ENCODE measurements at places on chromosomes 6 and 20.

- DNase-seq = no peak
Observed at GRCh38 chr6:75368151-75368779, 83.7 kb upstream of the TMEM30A start.

- no peak for DNase-seq
Observed at GRCh38 chr6:134503585-134504281, 185.8 kb upstream of the SGK1 start.

- DNase-seq = no peak
Observed at GRCh38 chr6:132400555-132400882, 756 bp downstream of the MOXD1 start.

GRCh38 chr6:42222448-42222847, 4.8 kb upstream of the MRPS10 start:
- no peak for DNase-seq

GRCh38 chr6:1163501-1163900, 148.4 kb upstream of the FOXQ1 start:
- DNase-seq = no peak

GRCh38 chr6:149234051-149234962, 83.2 kb upstream of the TAB2 start:
- DNase-seq = peak; percentile 58

DNA sequence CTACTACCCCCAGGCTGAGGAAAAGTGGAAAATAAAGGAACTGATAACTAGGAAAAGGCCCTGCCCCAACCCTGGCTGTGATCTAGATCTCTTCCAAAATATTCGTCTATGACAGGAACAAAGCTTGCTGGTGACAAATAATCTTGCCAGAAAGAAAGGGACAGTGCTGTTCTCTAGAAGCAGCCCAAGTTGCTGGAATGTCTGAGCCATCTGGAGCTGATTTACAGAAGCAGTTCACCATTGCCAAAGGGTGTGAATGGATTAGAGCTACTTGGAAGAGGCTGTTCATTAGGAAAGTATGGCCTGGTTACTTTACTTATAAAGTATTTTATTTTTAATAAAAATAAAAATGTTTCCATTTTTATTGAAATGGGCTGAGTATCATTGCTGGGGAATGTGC, 146.3 kb downstream of the EPM2A start:
- no peak for DNase-seq

- no peak for DNase-seq
Observed at GRCh38 chr6:108145639-108146038, 20.2 kb upstream of the NR2E1 start.

- no peak for DNase-seq
Observed at GRCh38 chr20:52924411-52925271, 47.5 kb upstream of the TSHZ2 start.

DNA sequence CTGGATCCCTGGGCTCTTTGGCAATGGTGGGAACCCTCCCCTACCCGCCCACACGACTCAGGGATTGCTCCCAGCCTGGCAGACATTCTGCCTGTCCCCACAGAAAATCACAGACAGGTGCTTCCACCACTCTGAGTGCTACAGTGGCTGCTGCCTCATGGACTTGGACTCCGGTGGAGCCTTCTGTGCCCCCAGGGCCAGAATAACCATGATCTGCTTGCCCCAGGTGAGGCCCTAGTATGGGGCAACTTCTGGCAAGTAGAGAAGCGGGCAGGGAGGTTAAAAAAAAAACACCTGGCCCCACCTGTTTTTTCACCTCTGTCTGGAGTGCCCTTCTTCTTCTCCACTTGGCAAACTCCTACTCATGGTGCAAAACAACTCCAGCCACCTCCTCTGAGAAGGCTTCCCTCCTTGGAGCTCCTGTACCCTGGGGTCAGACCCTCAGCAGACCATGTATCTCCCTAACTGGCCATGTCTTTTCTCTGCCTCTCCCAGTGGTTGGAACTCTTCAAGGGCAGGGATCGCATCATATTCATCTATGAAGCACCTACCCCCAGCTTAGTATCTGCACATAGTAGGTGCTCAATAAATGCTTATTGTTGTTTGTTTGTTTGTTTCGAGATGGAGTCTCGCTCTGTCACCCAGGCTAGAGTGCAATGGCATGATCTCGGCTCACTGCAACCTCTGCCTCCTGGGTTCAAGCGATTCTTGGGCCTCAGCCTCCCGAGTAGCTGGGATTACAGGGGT, 1.1 kb downstream of the CLPSL2 start:
- DNase-seq = no peak

DNA sequence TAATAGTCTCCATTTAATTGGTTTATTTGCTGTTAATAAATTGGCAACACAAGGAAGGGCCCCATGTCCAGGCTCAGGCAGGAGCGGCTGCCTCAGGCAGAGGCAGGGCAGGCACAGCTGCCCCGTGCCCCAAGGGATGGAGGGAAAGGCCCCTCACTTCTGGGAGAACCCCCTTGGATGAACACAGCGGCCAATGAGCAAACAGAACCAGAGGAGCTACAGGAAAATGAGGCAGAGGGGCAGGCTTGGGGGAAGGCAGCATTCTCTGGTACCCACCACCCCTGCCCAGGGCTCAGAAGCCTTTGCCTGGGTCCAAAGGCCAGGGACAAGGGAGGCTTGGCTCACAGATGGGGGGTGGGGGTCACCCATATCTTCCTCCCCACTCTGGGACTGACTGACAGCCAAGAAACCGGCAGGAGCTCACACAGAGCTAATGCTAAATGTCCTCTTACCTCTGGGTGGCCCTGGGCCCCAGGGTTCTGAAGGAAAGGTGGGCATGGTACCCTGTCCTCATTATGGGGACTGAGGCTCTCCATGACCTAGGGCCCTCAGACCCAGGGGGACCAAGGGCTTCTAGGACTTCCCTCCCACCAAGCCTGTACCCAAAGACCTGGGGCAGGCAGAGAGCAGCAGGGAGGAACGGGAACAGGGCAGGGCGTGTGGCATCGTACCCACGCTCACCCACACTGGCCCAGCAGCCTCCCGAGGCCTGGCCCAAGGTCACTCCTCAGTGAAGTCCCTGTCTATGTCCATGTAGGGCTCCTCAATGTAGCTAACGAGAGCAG, 47.0 kb downstream of the MYH7B start:
- DNase-seq = no peak

GRCh38 chr6:152478377-152479010, 158.7 kb downstream of the SYNE1 start:
- no peak for DNase-seq

DNA sequence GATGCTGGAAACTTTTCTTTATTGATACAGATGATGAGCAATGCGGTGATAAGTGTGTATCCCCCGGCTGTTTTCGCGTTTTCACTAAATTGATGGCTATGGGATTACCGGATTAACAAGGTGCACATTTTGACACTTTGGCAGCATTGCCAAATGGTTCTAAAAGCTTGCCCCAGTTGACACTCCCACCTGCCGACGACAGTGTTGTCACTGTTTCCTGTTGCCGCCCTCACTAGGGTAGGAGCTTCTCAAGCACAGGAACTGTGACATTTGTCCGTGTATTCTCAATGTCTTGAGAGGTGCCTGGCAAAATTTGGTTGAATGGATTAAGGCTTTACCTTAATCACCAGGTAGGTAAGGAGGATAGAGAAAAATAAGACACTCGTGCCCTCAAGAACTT, 9.8 kb upstream of the MAPK13 start:
- DNase-seq = peak; percentile 77

- peak; percentile 12 for DNase-seq
Observed at GRCh38 chr20:19073584-19074218, 138.7 kb upstream of the SLC24A3 start.
